ENCODE measurements at places on chromosomes 3 and 15. TPM values are rescaled to one million over a fixed set of nuclear protein-coding genes. Genes with fewer than 3 reads are reported as not detected.

- DNase-seq, result no peak
These were observed 89.4 kb upstream of the ABHD17C start for GRCh38 chr15:80605591-80606150.

DNA sequence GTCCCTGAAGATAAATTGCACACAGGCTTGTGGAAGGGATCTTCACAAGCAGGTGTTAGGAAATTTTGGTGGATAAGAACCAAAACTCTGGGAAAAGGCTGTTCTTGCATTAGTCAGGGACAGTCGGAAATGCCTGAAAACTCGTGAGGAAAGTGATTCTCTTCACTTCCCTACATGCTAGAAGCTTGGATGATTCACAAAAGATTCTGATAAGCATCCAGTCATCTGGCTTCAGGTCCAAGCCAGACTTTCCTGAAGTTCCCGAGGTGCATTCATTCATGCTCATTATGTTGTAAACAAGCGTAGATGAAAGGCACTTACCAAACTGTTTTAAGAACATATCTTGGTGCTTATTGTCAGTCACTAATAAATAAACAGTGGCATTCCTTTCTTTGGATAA is 1028.7 kb downstream of the NTRK3 start:
- DNase-seq, result no peak

GRCh38 chr15:95485367-95485766 is 845.1 kb upstream of the NR2F2 start:
- DNase-seq, result no peak

DNA sequence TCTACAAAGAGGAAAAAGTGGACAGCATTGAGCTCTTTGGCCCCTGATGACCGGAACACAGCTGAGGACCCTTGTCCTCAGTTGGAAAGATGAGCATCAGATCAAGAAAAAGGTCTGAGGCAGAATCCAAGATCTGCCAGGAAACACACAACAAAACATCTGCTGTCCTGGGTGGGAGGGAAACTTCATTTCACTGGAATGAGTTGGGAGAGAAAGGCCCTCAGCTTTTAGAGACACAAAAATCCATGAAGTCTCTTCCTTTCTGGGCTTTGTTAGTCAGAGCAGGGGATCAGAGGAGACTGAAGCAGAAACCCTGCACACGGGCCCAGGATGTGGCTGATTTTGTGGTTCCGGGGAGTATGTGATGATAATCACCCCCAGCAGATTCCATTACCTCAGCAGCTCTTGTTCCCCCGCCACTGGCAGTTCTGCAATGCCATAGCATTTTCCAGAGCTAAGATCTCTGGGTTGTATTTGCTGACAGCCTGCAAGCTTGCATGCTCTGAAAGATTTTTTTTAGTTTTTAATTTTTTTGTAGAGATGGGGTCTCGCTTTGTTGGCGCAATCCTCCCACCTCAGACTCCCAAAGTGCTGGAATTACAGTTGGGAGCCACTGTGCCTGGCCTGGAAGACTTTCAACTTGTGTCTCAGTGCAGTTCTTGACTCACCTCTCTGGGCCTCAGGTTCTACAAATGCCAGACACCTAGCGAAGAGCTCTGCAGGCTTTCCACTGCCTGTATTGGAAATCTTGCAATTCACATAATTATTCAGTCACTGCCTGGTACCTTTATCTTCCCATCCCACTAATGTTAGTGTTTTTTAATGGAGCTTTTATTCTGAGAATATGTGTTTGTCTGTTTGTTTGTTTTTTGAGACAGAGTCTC is 5.8 kb upstream of the TATDN2 start:
- DNase-seq, result peak; percentile 35

GRCh38 chr15:92071045-92071634 is 217.6 kb downstream of the SLCO3A1 start:
- DNase-seq, result no peak

DNA sequence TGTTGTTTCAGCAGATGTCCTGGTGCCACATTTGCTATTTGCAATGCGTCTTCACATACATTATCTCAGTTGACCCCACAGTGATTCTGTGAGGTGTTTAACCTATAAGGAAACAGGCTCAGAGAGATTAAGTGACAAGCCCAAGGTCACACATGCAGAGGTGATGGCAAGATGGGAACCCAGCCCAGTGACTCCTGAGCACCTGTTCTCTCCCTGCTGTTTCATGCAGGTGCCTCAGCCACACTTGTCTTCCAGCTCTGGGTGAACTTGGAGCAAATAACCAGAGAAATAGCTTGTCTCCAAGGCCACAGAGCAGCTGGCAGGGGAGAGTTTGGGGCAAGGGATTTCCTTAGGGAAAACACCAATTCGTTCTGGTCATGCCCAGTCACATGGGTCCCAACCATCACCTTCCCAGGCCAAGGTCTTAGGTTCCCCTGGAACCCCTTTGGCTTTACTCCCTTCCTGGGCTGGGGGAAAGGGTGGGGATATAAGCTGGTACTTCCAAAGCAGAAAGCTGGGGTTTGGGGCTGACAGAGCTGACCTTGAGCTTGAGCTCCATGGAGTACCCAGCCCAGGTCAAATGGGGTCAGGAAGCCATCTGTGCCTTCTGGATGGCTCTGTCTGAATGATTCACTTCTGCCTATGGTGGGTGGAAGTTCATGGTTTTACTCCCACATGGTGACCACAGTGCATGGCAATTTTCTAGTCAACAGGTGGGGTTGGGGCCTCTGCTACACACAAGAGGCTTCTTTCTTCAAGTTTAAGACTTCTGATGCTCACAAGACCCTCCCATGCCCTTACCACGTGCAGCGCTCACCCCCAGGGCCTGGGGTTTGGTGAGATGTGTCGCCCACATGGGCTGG is 22.4 kb downstream of the LIPC start:
- no peak for DNase-seq

GRCh38 chr15:94584833-94585244 is 353.5 kb downstream of the MCTP2 start:
- DNase-seq, result no peak

DNA sequence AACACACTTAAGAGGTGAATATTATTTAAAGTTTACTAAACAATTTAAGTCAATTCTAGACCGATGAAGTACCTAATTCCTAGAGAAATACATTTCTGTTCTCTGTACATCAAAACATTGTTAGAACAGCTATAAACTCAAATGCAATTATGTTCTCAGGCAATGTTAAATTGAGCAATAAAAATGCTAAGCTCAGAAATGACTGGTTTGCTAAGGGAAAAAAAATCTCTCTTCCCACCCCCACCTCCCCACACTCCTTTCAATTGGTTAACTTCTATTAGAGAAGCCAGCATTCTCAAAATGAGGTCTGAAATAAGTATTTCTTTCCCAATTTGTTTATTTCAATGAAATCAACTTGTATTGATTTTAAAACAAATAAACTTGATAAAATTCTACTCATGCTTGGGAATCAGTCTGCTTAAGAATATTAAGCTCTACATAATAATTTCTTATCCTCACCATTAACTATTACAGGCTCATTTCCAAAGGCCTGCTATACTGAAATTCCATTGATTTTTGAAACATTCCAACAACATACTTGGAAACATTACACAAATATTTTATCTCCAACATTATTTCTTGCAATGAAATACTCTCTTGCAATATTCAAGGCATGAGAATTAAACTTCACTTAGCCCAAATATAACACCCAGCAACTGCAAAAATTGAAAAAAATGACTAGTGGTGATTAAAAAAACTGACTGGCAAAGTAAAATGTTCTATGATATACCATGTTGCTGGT is 22.6 kb downstream of the TSPAN3 start:
- DNase-seq, result no peak

GRCh38 chr15:39054128-39054732 is 489.6 kb upstream of the RASGRP1 start:
- DNase-seq, result no peak

DNA sequence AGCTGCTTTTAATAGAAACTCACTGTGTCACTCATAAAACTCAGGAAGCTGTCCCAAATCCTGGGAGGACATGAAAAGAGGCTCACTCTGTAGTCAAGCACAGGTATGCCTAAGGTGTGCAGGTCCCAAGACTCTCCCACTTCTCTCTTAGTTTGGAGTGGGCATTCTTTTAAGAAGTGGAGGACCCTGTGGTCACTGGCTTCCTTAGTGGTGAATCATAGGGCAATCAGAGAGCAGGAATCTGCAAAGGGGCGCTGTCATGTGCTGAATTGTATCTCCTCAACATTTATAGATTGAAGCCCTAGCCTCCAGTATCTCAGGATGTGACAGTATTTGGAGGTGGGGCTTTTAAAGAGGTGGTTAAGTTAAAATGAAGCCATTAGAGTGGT is 47.2 kb upstream of the ZBTB38 start:
- DNase-seq, result no peak

GRCh38 chr15:48507416-48508065 is 138.0 kb downstream of the FBN1 start:
- no peak for DNase-seq

GRCh38 chr3:2568929-2569328 is 470.3 kb downstream of the CNTN4 start:
- no peak for DNase-seq

- peak; percentile 54 for DNase-seq
These were observed 199.1 kb downstream of the LRRN1 start for GRCh38 chr3:3998140-3998922.

The C3orf85 gene
- not detected for polyA plus RNA-seq

The CLDN18 gene
- 0.19 TPM for polyA plus RNA-seq

The CCDC39 gene
- polyA plus RNA-seq, result 3.3 TPM

The CLEC3B gene
- polyA plus RNA-seq, result 91.9 TPM

The LEKR1 gene
- polyA plus RNA-seq, result 1.2 TPM

The GOLGA6L7 gene
- not detected for polyA plus RNA-seq

The MUC13 gene
- polyA plus RNA-seq, result not detected
